Stimulated activated CD4-positive, alpha-beta T cell treated with anti-CD3 and anti-CD28 coated beads, Interleukin-12 subunit alpha, Interleukin-12 subunit beta, amount 100 ng/mL, for 24 hours (primary cell): ENCODE measurements at places on chromosomes 3 and 15.

DNA sequence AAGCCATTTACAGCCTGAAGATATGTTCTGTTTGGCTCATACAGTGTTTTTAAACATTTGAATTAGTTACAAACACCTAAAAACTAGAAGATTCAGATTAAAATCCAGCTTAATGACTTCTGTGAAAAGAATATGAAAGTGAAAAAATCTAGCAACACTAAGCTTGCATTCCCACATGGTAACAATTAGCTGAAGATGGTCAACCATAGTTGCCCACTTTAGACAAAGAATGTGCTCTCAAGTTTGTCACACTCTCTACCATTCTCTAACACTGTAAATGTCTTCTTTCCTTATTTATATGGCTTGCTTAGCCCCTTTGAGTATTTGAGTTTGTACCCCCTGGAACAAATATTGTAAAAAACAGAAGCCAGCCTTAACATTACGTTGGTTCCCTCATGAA lies 32.7 kb downstream of the HDGFL3 start:
- DNase-seq: no peak

DNA sequence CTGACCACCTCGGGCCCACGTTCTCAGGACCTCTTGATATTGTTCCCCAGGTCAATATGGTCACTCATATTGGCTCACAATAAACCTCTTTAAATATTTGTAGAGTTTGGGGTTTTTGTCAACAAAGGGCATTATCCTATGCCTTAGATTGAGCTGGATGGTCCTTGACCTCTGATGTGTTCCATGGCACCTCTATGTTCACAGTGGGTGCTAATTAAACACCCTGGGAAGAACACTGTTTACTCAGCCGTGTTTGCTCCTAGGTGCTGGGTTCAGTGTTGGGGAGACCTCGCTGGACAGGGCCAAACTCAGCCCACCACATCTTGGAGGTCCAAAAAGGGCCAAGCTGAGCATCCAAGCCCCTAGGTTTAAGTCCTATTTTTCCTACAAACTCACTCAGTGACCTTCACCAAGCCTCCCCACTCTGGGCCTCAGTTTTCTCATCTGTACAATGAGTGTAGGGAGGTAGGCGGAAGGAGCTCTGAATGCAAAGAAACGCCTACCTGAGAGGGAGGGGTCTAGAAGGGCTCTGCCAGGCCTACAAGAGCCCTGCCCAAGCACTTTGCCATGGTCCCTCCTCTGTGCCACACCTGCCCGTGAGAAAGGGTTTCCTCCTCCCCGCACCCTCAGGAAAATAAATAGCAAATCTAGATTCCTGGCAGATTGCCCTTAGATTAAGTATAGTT lies 7.2 kb downstream of the FAM174B start:
- no peak for DNase-seq

- DNase-seq: no peak
Observed at GRCh38 chr15:95287720-95288103, 1042.8 kb upstream of the NR2F2 start.

GRCh38 chr3:76134166-76134565 lies 348.8 kb upstream of the ZNF717 start:
- no peak for DNase-seq

GRCh38 chr15:39397883-39398282 lies 183.0 kb upstream of the THBS1 start:
- DNase-seq: no peak
